ENCODE measurements at places on chromosomes 2 and 18. TPM values are rescaled to one million over a fixed set of nuclear protein-coding genes. Genes with fewer than 3 reads are reported as not detected.
A peak's percentile ranks its signal among the peaks of the same experiment; 100 is the strongest.

NOSTRIN gene
- total RNA-seq = not detected

DYNAP gene
- total RNA-seq = not detected

MSGN1 gene
- total RNA-seq = not detected

ATRAID gene
- 86.3 TPM for total RNA-seq

CNGA3 gene
- 0.84 TPM for total RNA-seq

HOXD10 gene
- not detected for total RNA-seq

PARD3B gene
- total RNA-seq = 15.9 TPM

DNA sequence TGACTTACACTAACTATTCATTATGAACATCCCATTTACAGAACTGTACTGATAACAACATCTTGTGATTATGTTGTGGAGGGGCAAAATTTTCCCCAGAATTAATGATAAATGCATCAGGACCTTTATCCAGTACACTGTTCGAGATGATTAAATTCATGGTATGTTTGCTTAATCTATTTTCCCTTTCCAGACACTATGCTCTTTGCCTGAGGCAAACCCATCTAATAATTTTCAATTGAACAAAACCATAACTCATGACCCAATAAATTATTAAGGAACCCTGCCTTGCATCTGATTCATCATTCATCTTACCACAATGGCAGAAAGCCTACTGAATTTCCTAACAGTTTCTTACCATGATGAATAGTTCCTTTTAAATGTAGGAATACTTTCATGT lies 385.0 kb downstream of the DSEL start:
- peaks cover 3% of the 10 kb centered on the region for H3K36me3 ChIP-seq
- H3K4me1 ChIP-seq = peaks cover 20% of the 10 kb centered on the region
- H3K4me3 ChIP-seq = no peak overlapping the region
- H3K27ac ChIP-seq = no peak overlapping the region
- DNase-seq = no peak
- H3K27me3 ChIP-seq = no peaks in the 10 kb centered on the region

- H3K27me3 ChIP-seq = peaks cover 3% of the 10 kb centered on the region
- H3K36me3 ChIP-seq = no peaks in the 10 kb centered on the region
- no peak overlapping the region for H3K4me3 ChIP-seq
Observed at GRCh38 chr2:84495539-84496146, 20.7 kb upstream of the DNAH6 start.

DNA sequence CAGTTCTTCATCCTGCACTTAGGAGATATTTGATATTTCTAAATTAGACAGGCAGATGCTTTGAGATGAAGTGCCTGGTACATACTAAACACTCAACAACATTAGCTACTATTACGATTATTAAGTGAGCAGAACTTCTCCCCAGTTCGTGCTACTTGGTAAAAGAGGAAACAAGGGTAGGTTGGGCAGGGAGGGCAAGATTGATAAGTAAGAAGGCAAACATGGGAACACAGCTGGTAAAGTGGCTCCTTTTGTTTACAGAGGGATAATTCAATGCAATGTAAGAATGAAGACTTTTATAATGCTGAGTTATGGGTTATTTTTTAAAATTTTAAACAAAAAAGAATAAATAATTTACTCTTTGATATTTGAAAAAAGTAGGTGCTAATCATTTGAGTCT lies 15.9 kb upstream of the WIPF1 start:
- no peak for DNase-seq
- no peaks in the 10 kb centered on the region for H3K27me3 ChIP-seq
- no peak overlapping the region for H3K4me3 ChIP-seq
- H3K4me1 ChIP-seq = peaks cover 4% of the 10 kb centered on the region
- no peak overlapping the region for H3K27ac ChIP-seq

GRCh38 chr2:46663614-46664013 lies 184.2 kb downstream of the TMEM247 start:
- H3K27me3 ChIP-seq = peaks cover 9% of the 10 kb centered on the region
- no peaks in the 10 kb centered on the region for H3K4me1 ChIP-seq
- no peak overlapping the region for H3K4me3 ChIP-seq
- no peaks in the 10 kb centered on the region for H3K36me3 ChIP-seq
- no peak for DNase-seq

GRCh38 chr2:187554011-187554703 lies at the start of gene TFPI:
TFPI (minus strand) TSS chr2:187554435; CDS start chr2:187503768, 50,667 bp downstream.
- peaks cover 3% of the 10 kb centered on the region for H3K36me3 ChIP-seq
- peaks cover 17% of the 10 kb centered on the region for H3K4me1 ChIP-seq
- no peaks in the 10 kb centered on the region for H3K27me3 ChIP-seq

- H3K27me3 ChIP-seq = no peaks in the 10 kb centered on the region
- H3K4me3 ChIP-seq = no peak overlapping the region
- no peaks in the 10 kb centered on the region for H3K36me3 ChIP-seq
- H3K4me1 ChIP-seq = no peaks in the 10 kb centered on the region
- no peak overlapping the region for H3K27ac ChIP-seq
Observed at GRCh38 chr2:49490710-49491109, 336.4 kb upstream of the FSHR start.

DNA sequence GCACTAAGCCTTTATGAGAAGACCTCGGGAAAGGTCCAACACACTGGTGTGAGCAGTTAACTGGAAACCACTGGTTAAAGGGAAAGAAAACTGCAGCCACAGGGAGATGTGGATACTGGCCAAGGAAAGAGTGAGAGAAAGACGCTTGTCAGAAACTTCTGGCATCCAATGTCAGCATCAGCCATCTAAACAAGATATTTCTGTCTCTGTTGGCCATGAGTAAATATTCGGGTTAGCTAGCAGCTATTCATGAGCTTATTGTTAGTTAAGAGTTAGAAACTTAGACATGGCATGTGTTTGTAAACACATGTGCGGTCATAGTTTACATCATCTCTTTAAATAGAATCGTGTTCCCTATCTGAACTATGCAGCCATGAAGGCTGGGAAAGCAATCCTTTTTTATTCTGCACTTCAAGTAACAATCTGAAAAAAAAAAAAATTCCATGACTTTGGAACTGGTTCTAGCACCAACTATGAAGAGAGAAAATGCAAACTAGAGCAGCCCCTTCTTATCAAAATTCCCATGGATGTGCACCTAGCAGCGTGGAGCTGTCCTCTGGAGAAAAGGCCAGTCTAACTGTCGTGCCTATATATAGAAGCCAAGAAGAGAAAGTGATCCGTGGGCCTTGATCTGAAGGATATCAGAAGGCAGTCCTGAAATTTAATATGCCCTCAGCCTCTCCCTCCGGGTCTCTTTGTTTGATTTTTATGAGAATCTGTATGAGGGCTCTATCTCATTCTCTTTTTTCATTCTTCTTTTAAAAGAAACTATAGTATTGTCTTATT lies 84.0 kb upstream of the RFX8 start:
- H3K27me3 ChIP-seq = no peaks in the 10 kb centered on the region
- peaks cover 12% of the 10 kb centered on the region for H3K4me1 ChIP-seq
- no peak for DNase-seq
- no peak overlapping the region for H3K27ac ChIP-seq

DNA sequence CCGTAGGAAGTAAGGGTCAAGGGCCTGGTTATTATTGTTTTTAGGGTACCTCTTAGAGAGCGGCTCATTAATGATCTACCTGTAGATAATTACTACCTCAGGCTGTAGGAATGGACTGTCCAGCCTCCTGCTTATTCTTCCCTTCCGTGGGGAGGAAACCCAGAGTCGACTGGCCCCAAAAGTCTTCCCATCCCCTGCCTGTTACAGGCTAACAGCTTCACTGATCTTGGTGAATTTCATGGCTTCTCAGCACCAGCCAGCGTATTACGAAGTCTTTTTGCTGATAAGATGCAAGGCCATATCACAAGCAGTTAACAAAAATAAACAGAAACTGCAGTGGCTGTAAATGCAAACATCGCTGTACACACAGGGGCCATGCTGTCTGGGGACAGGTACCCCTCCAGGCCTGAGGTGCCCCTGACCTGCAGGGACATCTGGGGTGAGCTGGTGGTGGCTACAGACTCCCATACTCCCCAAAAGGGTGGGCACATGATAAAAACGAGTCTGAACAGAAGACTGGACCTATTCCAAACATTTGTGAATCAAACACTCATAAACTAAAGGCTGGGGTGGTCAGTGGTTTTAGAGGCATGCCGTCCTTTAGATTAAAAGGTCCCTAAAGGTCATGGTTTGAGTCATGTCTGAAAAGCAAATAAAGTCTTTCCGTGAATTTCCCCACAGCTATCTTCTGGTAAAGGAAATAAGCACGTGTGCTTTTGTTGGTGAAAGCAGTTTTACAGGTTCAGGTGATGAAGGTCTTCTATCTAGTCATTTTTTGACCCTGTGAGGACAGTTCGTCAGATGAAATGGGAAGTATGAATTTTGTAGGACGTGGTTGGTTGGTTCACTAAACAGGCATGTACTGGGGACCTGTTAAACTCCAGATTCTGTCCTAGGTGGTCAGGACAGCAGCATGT lies 36.7 kb downstream of the TTC39C start:
- no peak overlapping the region for H3K27ac ChIP-seq
- no peak overlapping the region for H3K4me3 ChIP-seq

- H3K36me3 ChIP-seq = no peaks in the 10 kb centered on the region
- peaks cover 13% of the 10 kb centered on the region for H3K4me1 ChIP-seq
- no peak overlapping the region for H3K4me3 ChIP-seq
- peak overlapping the region; percentile 35 for H3K27ac ChIP-seq
- DNase-seq = no peak
- H3K27me3 ChIP-seq = no peaks in the 10 kb centered on the region
Observed at GRCh38 chr2:238911376-238912227, 63.7 kb downstream of the TWIST2 start.

DNA sequence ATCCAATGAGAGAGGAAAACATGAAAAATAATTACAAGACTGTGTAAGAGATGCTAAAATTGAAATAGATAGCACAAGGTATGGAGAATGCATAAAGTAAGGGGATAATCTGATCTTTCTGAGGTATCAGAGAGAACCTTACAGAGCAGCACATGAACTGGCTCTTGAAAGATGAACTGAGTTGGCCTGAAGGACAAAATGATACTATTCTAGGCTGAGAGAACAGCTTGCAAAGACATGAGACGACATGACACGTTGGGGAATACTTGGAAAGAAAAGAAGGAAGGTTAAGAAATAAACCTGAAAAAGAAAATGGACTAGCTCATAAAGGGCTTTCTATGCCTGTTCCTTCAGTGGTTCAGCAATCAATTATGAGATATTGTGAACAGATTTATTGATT lies 152.7 kb upstream of the MYO3B start:
- H3K4me1 ChIP-seq = no peaks in the 10 kb centered on the region
- DNase-seq = no peak
- H3K36me3 ChIP-seq = peaks cover 14% of the 10 kb centered on the region
- H3K27me3 ChIP-seq = no peaks in the 10 kb centered on the region
- no peak overlapping the region for H3K27ac ChIP-seq

GRCh38 chr2:28185891-28186290 lies 206.8 kb upstream of the FOSL2 start:
- H3K4me1 ChIP-seq = no peaks in the 10 kb centered on the region
- no peak for DNase-seq

DNA sequence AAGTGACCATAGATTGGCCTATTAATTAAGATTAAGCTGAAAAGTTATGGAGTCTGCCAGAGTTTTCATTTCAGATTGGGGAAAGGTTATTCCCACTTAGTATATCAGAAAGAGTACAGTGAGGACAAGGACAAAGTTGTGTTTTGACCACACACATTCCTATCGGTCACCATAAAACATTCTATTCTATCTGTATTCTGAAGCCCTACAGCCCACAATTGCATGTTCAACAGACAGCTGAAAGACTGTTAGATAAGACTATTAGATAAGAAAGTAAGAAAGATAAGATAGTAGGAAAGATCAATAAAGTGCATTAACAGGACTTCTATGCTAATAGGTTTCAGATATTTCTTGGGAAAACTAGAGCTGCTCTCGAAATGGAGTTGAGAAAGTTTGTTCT lies 26.7 kb upstream of the ACYP2 start:
- no peak overlapping the region for H3K27ac ChIP-seq
- peaks cover 10% of the 10 kb centered on the region for H3K27me3 ChIP-seq
- H3K4me3 ChIP-seq = no peak overlapping the region
- no peaks in the 10 kb centered on the region for H3K36me3 ChIP-seq
- peaks cover 10% of the 10 kb centered on the region for H3K4me1 ChIP-seq

GRCh38 chr18:51867767-51868166 lies 472.2 kb upstream of the DCC start:
- H3K4me1 ChIP-seq = no peaks in the 10 kb centered on the region
- no peak overlapping the region for H3K27ac ChIP-seq
- no peaks in the 10 kb centered on the region for H3K36me3 ChIP-seq
- no peak overlapping the region for H3K4me3 ChIP-seq
- peak; percentile 25 for DNase-seq

- no peak overlapping the region for H3K27ac ChIP-seq
- H3K27me3 ChIP-seq = no peaks in the 10 kb centered on the region
- no peaks in the 10 kb centered on the region for H3K4me1 ChIP-seq
- H3K4me3 ChIP-seq = no peak overlapping the region
Observed at GRCh38 chr2:28199995-28200679, 192.5 kb upstream of the FOSL2 start.

DNA sequence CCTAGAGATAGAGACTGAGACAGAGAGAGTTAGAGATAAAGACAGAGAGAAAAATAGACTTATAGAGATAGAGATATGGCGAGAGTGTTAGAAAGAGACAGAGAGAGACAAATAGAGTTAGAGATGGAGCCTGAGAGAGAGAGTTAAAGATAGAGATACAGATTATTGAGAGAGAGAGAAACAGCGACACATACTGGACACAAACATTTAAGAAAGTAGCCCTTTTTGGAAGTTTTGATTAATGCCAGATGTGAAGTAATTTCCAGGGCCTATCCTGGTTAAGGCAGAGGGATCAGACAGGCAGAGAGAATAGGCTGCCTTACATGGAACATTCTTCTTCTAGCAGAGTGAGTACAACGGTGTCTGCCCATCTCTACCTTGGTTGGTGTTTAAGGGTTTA lies 311.6 kb upstream of the CDH7 start:
- H3K36me3 ChIP-seq = no peaks in the 10 kb centered on the region
- no peak overlapping the region for H3K27ac ChIP-seq
- no peaks in the 10 kb centered on the region for H3K27me3 ChIP-seq
- H3K4me3 ChIP-seq = no peak overlapping the region
- no peaks in the 10 kb centered on the region for H3K4me1 ChIP-seq

DNA sequence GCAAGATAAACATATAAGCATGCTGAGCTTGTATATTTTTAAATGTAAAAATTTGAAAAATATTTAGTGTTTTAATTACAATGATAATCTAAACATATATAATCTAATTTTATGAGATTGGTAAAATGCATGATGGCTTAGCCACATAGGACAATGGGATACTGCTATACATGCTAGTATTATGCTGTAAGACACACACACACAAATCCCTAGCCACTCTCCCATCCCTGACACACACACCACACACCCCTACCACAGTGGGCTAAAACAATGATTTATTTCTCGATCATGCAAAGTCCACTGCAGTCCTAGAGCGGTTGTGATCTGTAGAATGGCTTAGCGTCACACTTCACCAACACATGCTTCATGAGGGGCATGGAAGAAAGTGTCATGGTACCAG lies 36.3 kb upstream of the AP1S3 start:
- peaks cover 14% of the 10 kb centered on the region for H3K36me3 ChIP-seq
- H3K27me3 ChIP-seq = no peaks in the 10 kb centered on the region
- no peak for DNase-seq
- H3K27ac ChIP-seq = no peak overlapping the region
- no peak overlapping the region for H3K4me3 ChIP-seq
